Kidney tubule cell (primary cell): ENCODE measurements at places on chromosomes 13 and 19.

DNA sequence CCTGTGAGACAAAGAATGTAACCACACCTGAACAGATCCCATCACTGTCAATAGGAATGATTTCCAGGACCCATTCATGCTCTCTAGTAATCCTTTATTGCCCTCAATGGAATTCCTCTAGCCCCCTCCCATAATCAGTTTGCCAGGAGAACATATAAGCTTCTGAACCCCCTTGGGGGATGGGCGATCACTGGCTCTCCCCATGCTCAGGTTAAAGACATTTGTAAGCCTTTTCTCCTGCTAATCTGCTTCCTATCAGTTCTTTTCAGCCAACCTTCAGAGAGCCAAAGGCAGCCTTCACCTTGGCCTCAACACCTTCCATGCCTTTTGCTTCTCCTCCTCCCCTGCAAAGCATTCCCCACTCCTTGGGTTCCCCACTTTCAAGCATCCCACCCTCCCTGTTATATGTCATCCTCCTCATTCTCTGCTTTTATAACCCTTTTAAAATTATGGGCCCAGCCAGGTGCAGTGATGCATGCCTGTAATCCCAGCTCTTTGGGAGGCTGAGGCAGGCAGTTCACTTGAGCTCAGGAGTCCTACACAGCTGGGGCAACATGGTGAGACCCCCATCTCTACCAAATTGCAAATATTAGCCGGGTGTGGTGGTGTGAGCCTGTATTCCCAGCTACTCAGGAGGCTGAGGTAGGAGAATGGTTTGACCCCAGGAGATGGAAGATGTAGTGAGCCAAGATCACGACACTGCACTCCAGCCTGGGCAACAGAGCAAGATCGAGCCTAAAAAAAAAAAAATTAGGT is 12.4 kb downstream of the DPRX start:
- no peak for DNase-seq

- no peak for DNase-seq
Measured at GRCh38 chr19:46860846-46861690, at the start of gene ARHGAP35. ARHGAP35 (plus strand) TSS chr19:46860997; CDS start chr19:46918676, 57,679 bp downstream.

DNA sequence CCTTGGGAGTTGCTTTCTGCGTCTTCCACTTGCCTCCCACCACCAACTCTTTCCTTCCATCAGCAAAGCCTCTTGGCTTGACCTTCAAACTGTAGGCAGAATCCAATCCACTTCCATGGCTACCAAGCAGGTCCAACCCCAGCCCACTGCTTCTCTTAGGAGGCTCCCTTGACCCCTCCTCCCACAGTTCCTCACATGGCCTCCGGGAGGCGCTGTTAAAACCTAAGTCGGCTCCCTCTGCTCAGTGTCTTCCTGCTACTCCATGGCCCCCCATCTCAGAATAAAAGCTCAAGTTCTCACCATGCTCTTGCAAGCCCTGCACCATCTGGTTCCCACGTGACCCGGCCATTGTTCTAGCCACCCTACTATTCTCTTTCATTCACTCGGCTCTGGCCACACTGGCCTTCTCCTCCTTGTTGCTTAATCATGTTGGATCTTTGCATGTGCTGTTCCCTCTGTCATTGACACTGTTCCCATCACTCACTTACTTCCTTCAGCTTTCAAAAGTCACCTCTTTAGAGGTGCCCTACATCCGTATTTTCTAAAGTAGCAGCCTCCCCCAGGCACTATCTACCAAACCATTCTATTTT is 7.5 kb downstream of the IZUMO2 start:
- DNase-seq: no peak

DNA sequence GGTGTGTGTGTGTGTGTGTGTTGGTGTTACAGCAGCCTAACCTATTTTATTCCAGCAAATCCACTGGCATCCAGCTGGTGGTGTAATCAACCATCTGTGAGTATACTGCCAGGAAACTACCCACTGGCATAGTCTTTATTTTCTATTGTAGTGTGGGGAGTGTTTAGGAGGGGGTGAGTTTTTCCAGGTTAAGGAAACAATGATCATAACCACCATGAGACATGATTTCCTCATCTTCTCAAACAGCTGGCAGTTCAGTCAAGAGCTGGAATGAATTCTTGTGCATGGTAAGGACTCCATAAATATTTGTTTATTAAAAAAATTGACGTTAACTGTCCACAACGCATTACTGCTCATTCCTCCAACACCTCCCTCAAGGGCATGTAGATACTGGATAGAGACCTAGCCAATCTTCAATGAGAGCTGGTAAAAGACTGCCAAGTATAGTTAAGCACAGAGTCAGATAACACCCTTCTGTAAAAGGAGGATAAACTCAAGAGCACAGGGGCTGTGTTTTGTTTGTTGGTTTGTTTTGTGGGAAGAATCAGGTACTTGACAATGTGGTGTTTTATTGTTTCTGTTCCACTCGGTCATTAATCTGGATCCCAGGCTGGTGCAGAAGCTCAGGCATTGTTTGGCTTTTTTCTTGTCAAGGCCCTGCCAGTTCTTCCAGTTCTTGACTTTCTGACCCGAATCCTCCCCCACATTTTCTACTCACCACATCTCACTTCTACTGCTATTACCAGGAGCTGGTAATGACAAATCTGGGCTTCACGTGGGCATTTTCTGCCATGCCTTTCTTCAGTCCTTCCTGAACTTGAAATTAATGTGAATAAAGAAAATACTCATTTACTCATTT is 31.6 kb upstream of the SLC46A3 start:
- peak; percentile 6 for DNase-seq

- DNase-seq: no peak
Measured at GRCh38 chr13:111912453-111912866, 154.5 kb upstream of the SOX1 start.
